ENCODE measurements at places on chromosomes 13 and 19.

DNA sequence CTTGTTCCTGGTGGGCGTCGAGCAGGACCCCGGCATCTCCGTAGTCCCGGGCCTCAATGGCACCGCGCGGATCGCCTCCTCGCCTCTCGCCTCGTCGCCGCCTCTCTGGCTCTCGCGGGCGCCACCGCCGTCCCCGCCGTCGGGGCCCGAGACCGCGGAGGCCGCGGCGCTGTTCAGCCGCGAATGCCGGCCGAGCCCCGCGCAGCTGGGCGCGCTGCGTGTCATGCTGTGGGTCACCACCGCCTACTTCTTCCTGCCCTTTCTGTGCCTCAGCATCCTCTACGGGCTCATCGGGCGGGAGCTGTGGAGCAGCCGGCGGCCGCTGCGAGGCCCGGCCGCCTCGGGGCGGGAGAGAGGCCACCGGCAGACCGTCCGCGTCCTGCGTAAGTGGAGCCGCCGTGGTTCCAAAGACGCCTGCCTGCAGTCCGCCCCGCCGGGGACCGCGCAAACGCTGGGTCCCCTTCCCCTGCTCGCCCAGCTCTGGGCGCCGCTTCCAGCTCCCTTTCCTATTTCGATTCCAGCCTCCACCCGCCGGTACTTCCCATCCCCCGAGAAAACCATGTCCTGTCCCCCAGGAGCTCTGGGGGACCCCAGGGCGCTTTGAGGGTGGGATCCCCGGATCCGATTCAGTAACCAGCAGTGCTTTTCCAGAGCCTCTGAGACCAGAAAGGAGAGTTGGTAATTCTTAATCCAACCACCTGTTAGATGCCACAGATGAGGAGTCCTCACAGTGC is 885 bp downstream of the MLNR start:
- no peak for DNase-seq

- peak; percentile 8 for DNase-seq
These were observed 67.9 kb downstream of the PCCA start for GRCh38 chr13:100156788-100157187.

- no peak for DNase-seq
These were observed 11.4 kb downstream of the ZNF541 start for GRCh38 chr19:47561440-47562057.

DNA sequence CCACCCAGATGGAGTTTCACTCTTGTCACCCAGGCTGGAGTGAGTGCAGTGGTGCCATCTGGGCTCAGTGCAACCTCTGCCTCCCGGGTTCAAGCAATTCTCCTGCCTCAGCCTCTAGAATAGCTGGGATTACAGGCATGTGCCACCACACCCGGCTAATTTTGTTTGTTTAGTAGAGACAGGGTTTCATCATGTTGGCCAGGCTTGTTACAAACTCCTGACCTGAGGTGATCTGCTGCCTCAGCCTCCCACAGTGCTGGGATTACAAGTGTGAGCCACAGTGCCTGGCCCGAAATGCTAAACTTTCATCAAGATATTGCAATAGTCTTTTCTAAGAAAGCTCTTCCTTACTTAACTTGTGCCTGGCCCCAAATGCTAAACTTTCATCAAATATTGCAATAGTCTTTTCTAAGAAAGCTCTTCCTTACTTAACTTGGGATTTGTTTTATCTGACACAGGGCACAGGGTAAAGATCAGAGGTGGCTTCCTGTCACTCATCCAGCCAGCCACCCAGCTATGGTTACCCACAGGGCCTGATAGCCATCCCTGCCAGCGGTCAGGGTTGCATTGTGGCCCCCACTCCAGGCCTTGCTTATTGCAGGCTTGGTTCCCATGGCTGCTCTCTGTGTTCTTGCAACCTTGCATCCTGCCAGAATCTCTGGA is 352.3 kb upstream of the TMTC4 start:
- DNase-seq = no peak

- DNase-seq = peak; percentile 54
These were observed 1.1 kb upstream of the FXYD3 start for GRCh38 chr19:35114353-35115176.

DNA sequence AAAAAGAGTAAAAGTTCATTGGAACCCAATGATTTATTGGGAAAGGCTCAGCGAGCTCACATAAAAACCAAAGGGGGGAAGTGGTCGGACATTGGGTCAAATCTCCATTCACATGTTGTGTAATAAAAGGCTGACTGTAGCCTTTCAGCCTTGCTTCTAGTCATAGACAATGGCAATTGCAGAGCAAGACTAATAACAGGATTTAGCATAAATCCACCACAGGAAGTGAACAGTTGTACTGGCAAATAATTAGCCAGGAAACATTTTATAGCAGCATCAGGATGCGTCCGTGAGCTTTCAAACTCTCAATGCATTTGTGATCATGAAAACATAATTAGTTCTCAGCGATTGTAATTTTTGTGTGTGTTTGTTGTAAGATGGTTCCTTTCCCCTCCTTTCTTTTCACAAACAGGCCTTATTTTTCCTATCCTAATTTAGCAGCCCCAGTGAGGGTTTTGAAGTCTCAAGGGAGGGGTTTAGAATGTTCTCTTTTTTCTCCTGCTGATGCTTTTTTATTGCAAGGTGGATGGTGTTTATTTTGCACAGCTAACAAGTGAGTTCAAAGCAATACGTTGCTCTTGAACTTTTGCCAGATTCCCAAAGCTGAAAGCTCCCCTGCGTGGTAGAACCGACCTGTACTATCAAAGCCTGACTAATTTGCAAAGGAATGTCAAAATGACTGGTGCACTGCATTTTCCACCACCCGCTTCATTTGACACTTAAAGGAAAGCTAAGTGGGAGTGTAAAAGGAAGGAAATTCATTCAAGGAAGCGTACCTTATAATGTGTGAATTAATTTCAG is 105.6 kb downstream of the SPRY2 start:
- no peak for DNase-seq

- no peak for DNase-seq
These were observed 11.6 kb upstream of the ASF1B start for GRCh38 chr19:14147797-14148605.

GRCh38 chr13:59445812-59446211 is 717.9 kb downstream of the DIAPH3 start:
- DNase-seq = no peak

DNA sequence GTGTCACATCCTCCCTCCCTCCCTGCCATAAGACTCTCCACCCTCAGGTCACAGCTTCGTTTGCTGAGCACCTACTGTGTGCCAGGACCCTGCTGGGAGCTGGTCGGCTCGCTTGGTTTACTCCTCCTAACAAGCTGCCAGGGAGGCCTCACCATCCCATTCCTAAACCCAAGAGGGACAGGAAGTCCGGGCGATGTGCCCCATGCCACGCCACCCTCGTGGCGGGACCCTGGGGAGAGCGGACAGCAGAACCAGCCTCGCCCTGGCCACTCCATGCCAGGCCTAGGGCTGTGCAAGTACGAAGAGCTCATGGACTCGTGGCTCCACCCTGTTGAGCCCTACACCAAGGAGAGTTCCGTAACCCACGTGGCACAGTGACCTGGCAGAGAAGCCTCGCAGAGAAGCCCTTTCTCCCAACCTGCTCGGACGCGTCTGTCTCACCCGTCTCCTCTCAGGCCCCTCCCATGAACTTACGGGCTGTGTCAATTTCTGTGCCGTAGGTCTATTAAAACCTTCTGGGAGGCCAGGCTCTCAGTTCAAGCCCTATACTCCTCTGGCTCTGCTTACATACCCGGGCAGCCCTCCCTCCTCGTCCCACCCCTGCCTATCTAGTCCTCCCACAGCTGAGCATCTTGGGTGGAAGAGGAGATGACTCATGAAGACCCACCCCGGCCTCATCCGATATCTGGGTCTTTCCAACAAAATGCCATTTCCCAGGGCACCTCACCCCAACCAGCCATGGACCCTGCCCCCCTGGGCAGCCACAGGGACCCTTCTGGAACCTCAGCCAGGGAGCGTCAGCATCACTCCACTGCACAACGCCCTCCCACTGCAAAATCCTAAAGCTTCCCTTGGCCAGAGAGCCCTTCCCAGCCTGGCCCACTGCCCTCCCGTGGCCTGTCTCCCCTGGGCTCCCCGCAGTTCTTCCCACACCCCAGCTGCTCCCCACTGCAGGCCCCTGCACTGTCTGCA is 2.6 kb downstream of the UBXN6 start:
- no peak for DNase-seq

DNA sequence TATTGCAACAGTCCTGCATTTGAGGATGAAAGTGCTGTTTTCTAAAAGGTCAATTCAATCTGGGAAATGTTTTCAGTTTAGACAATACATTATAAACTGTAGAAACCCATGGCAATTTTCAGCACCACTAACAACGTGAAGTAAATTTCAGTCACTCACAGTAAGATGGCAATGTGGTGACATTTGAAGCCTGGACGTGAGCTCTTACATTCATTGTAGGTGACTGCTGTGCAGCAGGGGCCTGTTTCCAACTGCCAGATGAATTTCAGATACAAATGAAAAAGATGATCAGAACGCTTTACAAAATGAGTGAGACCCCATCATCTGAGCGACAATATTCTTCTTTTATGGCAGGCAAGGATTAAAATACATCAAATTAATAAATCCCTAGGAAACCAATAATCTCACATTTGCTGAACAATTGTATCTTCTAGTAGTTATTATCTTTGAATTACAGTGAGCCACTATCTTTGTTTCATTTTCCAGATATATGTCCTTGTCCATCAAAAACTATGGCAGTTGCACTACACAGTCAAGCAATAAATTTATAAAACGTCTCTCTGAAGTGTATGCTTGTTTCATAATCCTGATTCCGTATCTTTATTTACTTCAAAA is 1816.8 kb downstream of the OLFM4 start:
- DNase-seq = no peak
